SK-N-SH (cell line): ENCODE measurements at places on chromosomes 2 and 18.

DNA sequence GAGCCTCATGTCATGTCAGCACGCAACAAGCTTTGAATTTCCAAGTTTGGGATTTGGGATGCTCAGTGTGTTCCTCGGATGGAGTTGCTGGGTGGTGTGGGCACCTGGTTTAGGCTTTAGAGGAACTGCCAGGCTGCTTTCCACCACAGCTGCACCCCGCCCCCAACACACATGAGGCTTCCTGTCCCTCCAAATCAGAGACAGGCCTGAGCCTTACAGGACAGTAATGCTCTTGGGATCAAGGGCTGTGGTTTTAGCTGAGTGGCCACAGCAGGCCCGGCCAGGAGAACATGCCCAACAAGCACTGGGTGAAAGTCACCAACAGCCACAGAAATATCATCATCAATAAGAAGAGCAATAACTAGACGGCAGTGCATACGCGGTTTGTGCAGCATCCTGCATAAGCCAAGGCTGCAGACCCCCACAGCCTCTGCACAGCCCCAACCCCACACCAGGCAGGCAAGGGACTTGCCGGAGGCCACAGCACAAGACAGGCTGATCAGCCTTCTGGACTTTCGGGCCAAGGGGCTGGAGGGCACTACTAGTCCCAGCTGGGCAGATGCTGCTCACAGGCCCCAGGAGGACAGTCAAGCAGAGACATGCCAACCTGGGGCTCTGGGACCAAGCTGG lies 29.7 kb upstream of the GPC1 start:
- no peaks in the 10 kb centered on the region for H3K27me3 ChIP-seq
- no peak overlapping the region for H3K4me3 ChIP-seq
- H3K4me1 ChIP-seq = no peaks in the 10 kb centered on the region; the same call in 1 of the 2 replicates
- H3K27ac ChIP-seq = no peak overlapping the region
- DNase-seq = no peak

DNA sequence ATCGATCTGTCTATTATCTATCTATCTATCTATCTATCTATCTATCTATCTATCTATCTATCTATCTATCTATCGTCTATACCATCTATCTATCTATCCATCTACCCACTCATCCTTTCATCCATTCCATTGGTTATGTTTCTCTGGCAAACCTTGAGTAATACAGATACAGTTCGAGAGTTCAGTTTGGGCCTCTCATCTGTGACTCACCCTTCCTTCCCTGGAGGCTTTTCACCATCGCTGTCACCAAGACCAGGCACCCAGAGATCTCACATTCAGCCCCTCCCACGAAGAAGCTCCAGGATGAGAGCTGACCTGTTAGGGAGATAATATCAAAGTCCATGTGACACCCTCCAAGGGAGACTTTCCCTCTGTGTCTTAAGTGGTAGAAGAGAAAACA lies 164.1 kb upstream of the CELF4 start:
- no peaks in the 10 kb centered on the region for H3K4me1 ChIP-seq
- H3K4me3 ChIP-seq = no peak overlapping the region
- no peak for DNase-seq
- no peak overlapping the region for H3K27ac ChIP-seq

GRCh38 chr2:115163572-115163971 lies 721.1 kb downstream of the DPP10 start:
- H3K36me3 ChIP-seq = no peaks in the 10 kb centered on the region
- no peak overlapping the region for H3K27ac ChIP-seq
- H3K4me3 ChIP-seq = no peak overlapping the region
- DNase-seq = peak; percentile 6

- no peaks in the 10 kb centered on the region for H3K36me3 ChIP-seq
- no peaks in the 10 kb centered on the region for H3K4me1 ChIP-seq
- H3K27ac ChIP-seq = peak overlapping the region; percentile 61
- H3K27me3 ChIP-seq = no peaks in the 10 kb centered on the region
- no peak for DNase-seq
These were observed 12.9 kb upstream of the NMI start for GRCh38 chr2:151302404-151302803.

GRCh38 chr18:54148151-54148550 lies 76.3 kb downstream of the MBD2 start:
- DNase-seq = no peak
- H3K4me1 ChIP-seq = no peaks in the 10 kb centered on the region
- no peaks in the 10 kb centered on the region for H3K27me3 ChIP-seq
- no peak overlapping the region for H3K4me3 ChIP-seq
- H3K27ac ChIP-seq = peak overlapping the region; percentile 80
- peaks cover 7% of the 10 kb centered on the region for H3K36me3 ChIP-seq
